ENCODE measurements at places on chromosomes 5 and 9.

- no peak for DNase-seq
Observed at GRCh38 chr5:96601200-96601599, 61.0 kb upstream of the CAST start.

GRCh38 chr5:1522601-1523479 lies 920 bp downstream of the LPCAT1 start:
- no peak for DNase-seq

DNA sequence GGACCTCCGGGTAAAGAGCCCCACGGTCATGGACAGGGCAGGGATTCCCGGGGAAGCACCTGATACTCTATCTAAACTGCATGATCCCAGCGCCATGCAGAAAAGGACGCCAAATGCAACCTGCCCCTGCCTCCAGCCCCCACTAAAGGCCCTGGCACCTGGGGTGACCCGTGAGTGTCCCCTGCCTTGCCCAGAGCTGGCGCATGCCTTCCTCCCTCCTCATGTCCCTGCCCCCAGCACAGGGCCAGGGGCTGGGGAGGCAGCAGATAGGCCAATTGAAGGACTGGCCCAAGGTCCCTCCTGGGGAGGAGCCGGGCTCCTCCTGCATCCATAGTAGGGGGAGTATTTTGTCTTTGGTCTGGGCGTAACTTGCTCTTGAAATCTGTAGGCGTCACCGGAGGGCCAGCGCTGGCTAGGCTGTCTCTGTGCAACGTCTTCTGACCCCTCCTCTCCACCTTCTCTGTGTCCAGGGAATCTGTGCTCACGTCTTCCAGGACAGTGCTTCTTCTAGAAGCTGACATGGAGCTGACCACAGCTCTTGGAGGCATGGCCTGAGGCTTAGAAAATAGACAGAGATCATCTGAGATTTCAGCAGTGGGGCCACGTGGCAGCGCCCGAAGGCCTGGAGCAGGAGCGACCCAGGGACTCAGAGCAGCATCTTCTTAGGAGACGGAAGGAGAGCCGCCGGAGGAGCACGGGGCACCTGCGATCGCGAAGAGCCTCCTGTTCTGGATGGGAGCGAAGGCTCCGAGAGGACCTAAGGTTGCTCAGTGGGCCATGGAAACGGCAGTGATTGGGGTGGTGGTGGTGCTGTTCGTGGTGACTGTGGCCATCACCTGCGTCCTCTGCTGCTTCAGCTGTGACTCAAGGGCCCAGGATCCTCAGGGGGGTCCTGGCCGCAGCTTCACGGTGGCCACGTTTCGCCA lies 660 bp downstream of the SPAAR start:
- DNase-seq, result no peak

GRCh38 chr9:95494022-95494415 lies 22.8 kb downstream of the PTCH1 start:
- peak; percentile 28 for DNase-seq

DNA sequence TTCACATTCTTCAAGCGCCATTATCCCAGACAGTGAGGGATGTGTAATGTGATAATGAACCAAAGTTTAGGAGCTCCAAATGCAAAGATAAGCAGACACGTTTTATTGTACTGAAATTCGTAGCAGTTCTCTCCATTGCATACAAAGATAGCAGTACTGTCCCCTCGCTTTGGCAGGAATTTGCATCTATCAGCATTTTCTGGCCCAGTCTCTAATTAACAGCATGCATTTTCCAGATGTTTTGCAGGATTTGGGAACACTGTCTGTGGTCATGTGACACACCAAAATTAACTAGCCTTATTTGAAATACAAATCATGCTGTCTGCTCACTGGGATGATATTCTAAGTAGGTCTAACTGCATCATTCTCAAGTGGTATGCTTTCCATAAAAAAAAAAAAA lies 235.9 kb upstream of the TRPM3 start:
- no peak for DNase-seq

DNA sequence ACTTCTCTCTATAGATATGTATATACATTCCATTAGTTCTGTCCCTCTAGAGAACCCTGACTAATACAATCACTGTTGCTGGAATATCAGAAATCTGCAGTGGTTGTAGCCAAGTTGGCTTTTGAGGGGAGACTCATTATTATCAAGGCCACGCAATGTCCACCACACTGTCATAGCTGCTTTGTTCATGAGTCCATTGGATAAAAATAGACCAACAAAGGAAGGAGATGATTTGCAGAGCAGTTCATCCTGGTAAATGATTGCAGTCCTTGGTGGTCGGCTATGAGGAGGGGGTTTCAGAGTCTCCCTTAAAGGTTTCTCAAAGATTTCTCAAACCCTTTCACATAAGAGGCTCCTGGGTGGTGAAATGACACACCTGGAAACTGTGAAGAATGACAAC lies 192.8 kb upstream of the ANKH start:
- no peak for DNase-seq

DNA sequence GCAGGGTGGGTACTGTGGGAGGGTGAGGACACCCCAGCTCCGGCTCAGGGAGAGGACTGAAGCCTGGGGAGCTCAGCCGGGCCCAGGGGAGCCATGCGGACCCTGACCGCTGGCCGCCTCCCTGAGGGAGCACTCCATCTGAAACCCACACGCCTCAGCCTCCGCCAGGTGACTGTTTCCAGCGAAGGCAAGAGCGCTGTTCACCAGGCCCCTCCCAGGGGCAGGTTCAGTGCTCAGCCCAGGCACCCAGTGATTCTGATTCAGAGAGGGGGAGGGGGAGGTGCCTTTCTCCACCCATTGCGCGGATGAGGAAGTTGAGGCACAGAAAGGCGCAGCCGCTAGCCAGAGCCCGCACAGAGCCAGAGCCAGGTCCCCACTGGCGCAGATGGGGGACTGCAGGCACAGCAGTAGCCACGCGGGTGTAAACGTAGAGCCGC lies 27.0 kb downstream of the ADGRD2 start:
- DNase-seq, result no peak

- DNase-seq, result no peak
Observed at GRCh38 chr5:32014096-32014745, 159.9 kb downstream of the GOLPH3 start.

DNA sequence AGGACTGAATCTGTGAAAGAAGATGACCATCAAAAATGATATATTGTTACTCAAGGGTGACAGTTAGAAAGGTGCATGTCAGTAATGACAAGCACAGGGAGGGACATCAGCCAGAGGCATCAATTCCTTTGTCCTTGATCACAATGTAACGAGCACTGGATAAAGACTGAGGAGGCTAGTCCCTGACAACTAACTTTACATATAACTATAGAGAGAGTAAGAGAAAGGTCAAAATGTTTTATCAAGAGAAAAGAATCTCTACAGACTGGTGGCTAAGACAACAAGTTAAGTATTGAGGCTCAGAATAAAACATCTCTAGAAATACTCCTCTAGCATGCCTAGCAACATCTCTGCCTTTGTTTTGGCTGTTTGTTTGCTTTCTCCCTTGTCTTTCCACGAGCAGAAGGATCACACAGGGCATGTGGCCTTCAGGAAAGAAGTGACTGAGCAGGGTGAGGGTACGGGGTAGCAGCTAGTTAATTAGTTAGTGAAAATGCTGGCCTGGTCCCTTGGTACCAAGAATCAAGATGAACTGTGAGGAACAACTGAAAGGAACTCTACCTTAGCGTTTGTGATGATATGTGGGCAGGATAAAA lies 724.1 kb upstream of the MEF2C start:
- no peak for DNase-seq

GRCh38 chr9:109286571-109286977 lies 34.3 kb downstream of the EPB41L4B start:
- DNase-seq, result no peak

DNA sequence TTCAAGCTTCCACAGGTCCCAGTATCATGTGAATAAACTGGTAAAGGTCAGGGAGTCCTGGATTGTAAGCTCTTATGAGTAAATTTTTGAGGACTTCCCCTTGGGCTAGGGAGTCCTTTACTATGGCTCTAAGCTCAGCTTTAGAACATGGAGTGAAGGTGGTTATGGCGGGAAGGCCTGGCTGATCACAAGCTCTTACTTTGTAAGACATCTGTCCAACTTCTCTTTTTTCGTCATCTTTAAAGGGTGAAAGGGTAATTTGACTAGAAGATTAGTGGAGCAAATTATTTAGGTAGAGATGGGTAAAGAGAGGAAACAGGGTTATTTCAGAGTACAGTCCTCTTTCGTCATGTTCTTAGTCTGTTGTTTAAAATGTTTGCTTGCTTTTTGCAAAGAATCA lies 155.4 kb downstream of the AOPEP start:
- no peak for DNase-seq

DNA sequence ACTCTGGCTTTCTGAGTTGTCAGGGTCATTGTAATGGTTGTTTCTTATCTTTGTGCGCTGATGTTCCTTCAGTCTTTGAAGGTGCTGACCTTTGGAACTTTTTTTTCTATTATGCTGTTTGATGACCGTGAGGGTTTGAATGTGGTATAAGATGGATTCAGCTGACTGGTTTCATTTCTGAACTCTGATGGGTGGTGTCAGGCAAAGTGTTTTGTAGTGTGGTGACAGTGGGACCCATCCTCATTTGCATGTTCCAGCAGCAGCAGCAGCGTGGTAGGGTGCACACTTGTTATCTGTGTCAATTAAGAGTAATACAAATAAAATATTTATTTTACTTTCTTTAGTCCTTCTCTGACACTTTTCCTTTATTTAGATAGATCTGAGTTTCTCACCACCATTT lies 227.7 kb upstream of the PRR16 start:
- no peak for DNase-seq

DNA sequence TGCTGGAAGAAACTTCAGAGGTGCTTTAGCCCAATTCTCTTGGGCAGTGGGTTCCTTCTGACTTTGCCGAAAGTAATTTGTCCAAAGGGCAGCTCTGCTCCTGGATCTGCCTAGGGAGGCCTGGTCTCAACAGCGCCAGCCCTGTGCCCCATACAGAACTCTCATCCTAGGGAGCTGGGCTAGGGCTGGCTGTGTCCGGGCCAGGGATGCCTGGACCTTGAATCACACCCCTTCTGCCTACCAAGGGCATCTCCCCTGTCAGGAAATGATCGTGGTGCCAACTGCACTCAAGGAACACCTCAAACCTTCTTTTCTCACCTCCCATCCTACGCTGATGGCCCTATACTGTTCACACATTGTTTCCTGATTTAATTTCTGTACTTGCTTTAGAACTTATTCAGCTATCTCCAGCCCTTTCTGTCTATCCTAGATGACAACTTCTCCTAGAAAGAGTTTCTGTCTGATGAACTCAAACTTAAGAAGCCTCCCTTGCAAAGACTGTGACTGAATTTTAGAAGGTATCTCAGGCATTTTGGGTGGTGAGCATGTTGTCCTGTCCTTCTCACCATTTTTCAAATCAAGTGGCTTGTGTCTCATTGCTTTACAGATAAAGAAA lies 37.4 kb upstream of the NFIB start:
- no peak for DNase-seq

GRCh38 chr5:72021651-72022357 lies 85.5 kb upstream of the MAP1B start:
- DNase-seq, result no peak

DNA sequence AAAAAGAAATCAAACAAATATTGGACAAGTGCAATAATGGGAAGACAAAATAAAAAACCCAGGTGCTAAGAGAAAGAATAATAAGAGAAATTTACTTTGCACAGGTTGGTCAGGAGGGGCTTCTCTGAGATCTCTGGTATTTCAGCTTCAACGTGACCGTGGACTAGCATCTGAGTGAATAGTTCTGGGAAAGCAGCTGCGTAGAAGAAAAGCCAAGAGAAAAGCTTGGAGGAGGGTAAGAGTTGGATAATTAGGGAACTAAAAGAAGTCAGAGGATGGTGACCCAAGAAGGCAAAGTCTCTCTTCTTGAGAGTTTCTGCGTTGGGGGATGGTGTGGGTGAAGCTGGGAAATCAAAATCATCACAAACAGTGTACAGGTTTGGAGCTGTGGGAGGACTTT lies 41.6 kb downstream of the YIPF5 start:
- no peak for DNase-seq

- no peak for DNase-seq
Observed at GRCh38 chr9:112905084-112905483, 14.4 kb upstream of the SLC46A2 start.

DNA sequence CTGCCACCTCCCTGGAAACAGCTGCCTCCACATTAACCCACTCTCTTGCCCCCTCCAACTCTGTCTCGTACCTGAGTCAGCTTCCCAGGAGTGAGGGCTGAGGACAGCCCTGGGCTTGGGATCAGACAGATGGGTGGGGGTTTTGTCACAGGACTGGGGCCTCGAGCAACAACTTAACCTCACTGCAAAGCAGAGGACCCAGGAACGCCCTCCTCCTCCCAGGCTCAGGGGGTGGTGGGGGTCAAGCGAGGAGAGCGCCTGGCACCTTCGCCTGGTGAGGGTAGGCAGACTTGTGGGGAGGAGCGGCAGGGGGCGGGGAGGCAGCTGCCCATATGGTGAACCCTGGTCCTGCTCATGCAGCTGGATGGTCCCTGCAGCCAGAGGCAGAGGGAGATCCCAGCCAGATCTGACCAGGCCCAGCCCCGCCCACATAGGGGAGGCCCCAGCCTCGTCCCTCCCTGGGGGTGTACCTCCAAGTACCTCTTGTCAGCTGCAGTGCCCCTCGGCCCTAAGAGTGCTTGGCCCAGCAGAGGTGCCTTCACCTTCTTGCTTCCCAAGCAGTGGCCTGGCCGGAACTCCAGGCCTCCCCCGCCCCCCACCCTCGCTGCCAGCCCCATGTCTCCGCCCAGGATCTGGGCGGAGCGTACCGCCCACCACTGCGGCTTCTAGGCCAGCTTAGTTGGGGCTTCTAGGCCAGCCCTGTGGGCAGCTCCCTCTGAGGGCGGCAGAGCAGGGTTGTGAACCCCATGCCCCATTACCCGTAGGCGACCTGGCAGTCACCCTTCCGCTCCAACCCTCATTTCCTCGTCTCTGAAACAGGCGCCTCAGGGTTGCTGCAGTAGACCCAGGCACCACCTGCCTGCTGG lies at the start of gene SARDH:
SARDH (minus strand) TSS at position 579 of the 866 bp plus-strand sequence. CDS start 4,179 bp downstream, outside the sequence.
- DNase-seq, result no peak

DNA sequence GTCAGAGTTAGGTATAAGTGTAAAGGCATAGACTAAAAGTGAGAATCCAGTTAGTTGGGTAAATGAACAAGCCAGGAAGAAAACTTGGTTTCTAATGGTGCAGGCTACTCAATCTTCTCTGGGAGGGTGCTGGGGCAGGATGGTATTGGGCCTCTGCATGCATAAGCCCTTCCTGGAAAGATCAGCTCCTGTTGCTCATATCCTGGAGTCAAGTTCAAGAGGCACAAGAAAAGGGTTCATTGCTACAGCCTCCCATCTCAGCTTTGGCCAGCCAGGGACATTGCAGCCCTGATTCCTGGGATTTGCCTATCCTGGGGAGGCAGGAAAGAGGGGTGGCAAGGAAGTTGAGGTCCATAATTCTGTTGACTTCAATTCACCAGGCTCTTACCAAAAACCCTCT lies 40.7 kb upstream of the ATP6V1G1 start:
- no peak for DNase-seq

Measured in stimulated activated CD4-positive, alpha-beta T cell treated with anti-CD3 and anti-CD28 coated beads, TNF-alpha, amount 100 ng/mL, for 4 hours (primary cell).